NCI-H1436 treated with DMSO at 0.1 percent for 48 hours (cell line): ENCODE measurements at places on chromosomes 13 and 19.

DNA sequence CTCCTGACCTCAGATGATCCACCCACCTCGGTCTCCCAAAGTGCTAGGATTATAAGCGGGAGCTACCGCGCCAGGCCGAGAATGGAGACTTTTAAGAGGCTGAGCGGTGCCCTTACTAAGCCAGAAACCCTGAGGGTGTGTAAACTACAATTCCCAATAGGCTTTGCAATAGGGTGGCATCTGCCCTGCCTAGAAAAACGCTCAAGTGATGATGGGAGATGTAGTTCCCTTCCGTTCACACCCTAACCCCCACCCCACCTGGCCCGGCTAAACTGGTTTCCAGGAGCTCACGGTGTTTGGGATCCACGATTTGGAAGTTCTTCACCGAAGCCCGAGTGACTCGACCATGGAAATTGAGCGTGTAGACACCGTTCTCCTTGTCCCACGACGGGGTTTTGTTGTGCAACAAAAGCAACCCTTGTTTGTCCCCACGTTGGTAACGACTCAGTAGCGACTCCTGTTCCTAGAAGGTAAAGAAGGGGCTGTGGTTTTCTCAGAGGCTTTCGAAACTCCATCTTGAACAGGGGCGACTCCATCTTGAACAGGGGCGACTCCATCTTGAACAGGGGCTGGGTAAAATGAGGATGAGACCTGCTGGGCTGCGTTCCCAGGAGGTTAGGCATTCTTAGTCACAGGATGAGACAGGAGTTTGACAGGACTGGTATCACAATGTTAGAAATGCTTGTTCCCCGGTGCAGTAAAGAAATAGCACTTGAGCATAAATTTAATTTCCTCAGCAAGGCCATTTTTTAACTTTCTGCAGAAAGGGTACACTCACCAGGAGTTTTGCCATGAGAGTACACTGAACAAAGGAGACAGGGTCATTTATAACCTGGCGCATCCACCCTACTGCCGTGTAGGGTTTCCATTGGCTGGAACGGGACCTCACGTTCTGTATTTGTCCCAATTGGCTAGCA is 9.8 kb downstream of the PPP1R15A start:
- DNase-seq = no peak

GRCh38 chr13:93338030-93338429 is 111.4 kb downstream of the GPC6 start:
- no peak for DNase-seq

DNA sequence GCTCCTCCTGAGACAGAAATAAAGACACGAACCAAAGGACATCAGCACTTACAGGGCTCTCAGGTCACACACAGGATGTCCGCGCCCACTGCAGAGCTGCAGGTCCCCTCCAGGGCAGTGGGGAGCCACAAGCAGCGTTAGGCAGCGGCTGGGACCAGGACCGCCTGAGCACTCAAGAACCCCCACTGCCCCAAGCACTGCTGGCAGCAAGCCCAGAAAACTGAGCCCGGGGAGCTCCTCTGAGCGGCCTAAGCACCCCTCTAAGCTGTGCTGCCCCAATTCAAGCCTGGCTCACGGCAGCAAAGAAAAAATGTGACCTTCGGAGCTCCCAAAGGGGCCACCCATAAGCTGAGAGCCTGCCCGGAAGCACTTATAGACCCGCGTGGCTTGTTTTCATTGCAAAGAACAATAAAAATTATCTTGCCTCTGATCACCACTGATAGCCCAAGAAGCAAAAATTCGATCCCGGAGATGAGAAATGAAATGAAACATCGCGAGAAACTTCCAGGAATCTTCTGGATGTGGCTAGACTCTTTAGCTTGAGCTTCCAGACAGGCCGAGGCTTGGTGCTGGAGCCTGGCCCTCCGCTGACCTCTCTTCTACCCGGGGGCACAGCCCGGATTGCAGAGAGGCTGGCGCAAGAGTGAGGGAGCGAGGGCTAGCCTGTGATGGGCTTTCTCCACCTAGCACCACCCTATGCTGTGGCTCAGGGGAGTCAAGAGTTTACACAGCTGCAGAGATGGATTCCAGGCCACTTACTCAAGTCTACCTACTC is 6.3 kb downstream of the DPP9 start:
- DNase-seq = no peak

DNA sequence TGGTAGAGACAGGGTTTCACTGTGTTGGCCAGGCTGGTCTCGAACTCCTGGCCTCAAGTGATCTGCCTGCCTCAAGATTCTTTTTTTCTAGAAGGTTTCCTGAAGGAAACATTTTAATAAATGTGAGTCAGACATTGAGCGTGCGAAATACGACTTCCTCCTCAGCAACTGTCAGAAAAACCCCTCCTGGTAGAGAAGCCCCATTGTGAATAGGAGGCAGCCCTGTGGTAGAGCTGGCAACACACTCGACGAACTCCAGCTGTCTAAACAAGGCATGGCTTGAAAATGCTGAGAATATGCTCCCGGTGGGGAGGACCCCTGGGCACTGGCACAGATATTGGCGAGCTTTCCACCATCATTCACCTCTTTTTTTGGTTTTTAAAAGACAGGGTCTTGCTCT is 9.8 kb downstream of the ZNF333 start:
- no peak for DNase-seq

GRCh38 chr13:33855371-33855895 is 37.5 kb downstream of the RFC3 start:
- no peak for DNase-seq

DNA sequence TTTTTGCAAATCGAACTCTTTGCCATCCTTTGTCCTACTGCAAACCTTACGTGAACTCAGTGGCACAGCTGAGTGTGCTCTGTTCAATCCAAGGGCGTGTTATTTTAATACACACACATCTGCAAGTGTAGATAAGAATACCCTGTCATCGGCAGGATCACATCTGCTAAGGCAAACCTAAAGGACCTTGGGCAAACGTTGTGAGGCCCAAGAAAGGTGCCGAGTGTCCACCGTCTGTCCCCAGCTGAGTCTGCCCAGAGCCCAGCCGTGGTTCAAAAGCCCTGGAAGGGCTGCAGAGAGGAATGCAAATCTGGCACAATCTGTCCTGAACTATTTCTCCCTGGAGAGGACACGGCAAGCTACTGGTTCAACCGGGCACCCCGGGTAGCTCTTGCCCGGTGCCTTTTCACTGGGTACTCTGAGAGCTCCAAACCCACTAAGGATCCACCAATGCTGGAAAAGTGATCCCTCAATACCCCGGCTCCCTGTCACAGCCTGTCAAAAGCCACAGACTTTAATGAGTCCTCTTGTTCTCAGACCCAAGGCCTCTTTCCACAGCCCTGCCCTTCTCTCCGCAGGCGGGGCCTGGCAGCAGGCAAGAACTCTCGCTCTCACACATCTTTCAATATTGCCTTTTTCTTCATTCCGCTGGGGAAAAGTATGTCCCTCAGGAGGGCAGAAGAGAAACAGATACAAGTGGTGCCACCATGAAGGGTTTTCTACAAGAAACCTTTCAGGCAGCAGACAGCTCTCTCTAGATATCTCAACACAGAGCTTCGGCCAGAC is 17.0 kb downstream of the SLC7A1 start:
- no peak for DNase-seq

GRCh38 chr13:72774019-72774418 is 7.7 kb downstream of the DIS3 start:
- DNase-seq = no peak

DNA sequence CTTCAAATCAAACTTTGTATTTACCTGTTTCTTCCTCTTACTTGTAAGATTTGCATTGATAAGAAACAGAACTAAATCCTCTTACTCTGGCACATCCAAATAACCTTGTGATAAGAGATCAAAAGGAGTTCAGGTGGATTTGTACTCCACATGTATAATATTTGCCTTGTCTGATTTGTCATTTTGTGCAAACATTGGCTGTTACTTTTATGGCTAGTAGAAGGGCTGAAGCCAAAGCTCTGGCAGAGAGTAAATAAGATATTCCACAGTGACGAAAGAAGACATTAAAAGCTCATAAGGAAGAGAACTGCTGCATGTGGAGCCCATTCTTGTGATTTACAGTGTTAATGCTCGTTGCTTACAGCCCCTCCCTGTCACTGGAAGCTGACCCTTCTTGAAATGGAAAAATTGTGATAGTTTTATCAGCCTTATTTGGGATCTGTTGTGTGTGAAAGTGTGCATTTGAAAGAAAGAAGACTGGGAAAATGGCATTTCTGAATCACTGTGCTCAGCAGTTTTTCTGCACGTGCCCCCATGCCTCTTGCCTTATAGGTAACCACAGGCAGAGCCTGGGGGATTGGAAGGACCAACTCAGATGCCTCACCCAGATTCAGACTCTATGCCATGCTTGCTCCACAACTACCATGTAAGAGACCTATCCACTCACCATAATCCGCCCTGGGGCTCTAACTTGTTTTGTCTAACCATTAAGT is 68.2 kb downstream of the OXGR1 start:
- DNase-seq = no peak

DNA sequence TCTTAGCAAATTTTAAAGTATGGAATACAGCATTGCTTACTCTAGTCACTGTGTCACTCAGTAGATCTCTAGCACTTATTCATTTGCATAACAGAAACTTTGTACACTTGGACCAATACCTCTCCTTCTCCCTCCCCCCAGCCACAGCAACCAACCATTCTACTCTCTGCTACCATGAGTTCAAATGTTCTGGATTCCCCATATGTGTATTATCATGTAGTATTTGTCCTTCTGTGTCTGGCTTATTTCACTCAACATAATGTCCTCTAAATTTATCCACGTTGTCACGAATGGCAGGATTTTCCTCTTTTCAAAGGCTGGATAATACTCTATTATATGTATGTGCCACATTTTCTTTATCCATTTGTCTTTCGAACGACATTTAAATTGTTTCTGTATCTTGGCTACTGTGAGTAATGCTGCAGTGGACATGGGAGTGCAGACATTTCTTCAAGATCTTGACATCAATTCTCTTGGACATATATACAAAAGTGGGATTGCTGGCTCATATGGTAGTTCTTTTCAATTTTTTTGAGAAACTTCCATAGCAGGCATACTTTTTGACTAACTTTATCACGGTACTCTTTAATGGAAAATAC is 184.5 kb upstream of the SOX21 start:
- no peak for DNase-seq

DNA sequence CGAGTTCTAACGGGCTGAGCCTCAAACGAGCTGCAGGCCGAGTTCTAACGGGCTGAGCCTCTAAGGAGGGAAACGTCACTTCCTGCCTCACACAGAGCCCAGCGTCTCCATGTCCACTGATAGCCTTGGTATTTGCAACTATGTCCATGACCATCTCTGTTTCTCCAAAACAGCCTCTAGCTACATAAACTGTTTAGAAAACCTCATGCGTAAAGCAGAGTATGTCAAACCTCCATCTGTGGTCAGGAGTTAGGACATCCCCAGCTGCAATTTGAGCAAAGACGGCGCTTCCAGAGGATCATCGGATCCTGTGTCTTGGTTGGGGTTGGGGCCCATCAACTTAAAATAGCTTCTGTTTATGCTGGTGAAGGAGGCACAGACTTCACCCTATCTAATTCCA is 20.8 kb downstream of the RASA3 start:
- DNase-seq = no peak

DNA sequence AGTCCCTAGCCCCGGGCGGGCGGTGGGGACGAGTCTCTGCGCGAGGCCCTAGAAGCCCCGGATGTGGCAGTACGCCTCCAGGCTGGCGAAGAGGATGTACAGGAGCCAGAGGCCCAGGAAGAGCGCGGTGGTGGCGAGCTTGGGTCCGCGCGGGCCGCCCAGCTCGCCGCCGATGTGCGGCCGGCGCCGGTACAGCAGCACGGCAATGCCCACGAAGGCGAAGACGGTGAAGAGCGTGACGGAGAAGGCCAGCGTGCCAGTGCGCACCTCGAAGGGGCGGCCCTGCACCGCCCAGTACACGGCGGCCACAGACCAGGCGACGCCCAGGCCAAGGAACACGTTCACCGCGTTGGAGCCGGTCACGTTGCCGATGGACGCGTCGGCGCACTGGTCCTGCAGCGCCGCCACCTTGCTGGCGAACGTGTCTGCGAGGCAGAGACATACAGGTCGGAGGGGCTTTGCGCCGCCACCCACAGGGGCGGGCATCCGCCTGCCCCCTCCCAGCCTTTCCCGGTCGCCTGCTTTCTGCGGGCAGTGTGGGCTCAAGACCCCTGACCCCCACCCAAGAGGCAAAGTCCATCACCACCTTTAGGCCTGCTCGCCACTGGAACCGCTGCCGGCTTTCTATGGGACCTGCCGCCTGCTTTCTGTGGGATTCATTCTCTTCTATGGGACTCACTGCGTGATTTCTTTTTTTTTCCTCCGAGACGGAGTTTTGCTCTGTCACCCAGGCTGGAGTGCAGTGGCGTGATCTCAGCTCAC is 10.9 kb upstream of the MEIS3 start:
- no peak for DNase-seq

GRCh38 chr19:33740811-33741396 is 55.8 kb upstream of the KCTD15 start:
- DNase-seq = no peak

DNA sequence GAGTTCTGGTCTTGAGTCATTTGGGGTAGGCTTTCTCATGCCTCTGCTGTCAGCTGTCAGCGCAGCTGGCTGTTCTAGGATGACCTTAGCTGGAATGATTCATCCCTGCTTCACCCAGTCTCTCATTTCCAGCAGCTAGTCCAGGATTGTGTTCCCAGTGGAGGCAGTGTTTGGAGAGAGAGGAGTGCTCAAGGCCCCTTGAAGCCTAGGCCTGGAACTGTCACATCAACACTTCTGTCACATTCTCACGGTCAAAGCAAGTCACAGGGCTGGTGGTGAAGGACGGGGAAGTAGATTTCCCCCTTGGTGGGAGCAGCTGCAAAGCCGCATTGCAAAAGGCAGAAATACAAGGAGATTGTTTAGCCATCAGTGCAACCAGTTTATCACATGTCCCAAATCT is 15.2 kb downstream of the TPT1 start:
- DNase-seq = no peak

- no peak for DNase-seq
These were observed 30.5 kb downstream of the PPP1R37 start for GRCh38 chr19:45123440-45123850.

- DNase-seq = no peak
These were observed 35.1 kb downstream of the RASA3 start for GRCh38 chr13:114097212-114097892.

DNA sequence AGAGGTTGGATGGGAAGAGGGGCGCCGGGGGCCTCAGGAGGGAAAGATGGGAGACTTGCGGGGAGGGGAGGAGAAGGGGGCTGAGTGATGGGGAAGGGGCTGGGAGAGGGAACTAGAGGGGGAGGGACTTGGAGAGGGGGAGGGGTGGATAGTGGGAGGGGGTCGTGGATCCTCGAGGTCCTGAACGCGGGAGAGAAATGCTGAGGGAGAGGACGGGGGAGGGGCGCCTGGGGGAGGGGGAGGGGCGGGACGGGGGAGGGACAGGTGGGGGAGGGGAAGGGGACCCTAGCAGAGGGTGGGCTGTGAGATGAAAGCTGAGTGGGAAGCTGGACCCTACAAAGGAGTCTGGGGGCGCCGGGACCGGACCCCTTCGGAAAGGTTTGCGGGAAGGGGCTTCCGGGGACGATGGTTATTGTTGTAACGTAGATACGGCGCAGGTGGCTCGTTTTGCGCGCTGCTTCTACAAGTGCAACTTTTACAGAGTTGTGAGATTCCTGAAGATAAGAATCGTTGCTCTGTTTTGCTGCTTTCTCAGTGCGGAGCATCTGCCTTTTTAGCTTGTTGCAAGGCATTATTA is 418 bp downstream of the ZNF444 start:
- no peak for DNase-seq
